ENCODE measurements at places on chromosomes 1 and 21.

GRCh38 chr1:52102336-52103013, 39.4 kb upstream of the ZFYVE9 start:
- no peak for DNase-seq

- no peak for DNase-seq
Observed at GRCh38 chr1:41588334-41588875, 103.9 kb upstream of the EDN2 start.

DNA sequence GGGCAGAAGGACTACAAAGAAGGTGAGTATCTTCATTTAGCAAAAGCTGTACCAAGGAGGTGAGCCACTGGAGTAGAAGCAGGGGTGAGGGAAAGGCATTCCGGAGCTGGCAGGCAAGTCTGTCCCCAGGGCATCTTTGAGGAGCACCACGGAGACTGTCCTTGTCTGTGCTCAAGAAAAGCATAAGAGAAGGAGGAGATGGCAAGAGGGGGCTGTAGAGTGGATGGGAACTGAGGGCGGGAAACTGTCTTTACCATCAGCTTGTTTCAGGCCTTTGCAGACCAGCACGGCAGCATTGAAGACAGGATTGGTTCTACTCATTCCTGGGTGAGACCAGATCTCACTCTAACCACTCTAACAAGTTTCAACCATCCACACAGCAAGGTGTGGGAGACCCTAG, 355.8 kb downstream of the AJAP1 start:
- no peak for DNase-seq

- peak; percentile 74 for DNase-seq
Observed at GRCh38 chr1:40143891-40144575, 17.2 kb upstream of the RLF start.

DNA sequence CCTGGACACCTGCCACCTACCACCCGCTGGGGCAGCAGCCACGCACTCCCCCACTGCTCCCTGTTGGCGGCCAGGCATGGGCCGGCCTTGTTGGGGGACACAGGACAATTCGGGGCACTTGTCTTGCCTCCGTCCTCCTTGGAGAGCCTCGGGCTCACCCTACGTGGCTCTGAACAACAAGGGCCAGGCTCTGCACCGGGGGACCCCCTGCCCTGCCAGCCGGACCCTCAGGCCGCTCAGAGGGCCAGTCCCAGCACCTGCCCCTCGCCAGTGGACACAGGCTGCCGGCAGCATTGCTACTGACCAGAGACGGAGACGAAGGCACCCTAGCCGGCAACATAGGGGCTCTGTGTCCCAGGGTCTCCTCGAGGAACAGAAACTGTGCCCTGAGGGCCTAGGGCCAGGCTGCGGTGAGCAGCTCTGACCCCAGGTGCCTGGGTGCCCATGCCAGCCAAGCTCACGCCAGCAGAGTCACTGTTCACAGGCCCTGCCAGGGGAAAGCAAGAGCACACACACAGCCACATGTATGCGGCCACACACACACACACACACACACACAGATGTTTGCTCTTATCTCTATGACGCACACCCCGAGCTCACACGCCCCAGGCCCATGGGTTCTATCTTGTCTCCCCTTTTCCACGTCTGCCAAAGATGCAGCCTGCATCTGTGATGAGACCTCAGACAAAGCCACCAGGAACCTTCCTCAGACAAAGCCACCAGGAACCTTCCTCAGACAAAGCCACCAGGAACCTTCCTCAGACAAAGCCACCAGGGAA, 45.9 kb downstream of the MORN1 start:
- no peak for DNase-seq
